DMS 273 treated with DMSO at 0.1 percent for 48 hours (cell line): ENCODE measurements at places on chromosomes 4 and X.
A peak's percentile ranks its signal among the peaks of the same experiment; 100 is the strongest.

DNA sequence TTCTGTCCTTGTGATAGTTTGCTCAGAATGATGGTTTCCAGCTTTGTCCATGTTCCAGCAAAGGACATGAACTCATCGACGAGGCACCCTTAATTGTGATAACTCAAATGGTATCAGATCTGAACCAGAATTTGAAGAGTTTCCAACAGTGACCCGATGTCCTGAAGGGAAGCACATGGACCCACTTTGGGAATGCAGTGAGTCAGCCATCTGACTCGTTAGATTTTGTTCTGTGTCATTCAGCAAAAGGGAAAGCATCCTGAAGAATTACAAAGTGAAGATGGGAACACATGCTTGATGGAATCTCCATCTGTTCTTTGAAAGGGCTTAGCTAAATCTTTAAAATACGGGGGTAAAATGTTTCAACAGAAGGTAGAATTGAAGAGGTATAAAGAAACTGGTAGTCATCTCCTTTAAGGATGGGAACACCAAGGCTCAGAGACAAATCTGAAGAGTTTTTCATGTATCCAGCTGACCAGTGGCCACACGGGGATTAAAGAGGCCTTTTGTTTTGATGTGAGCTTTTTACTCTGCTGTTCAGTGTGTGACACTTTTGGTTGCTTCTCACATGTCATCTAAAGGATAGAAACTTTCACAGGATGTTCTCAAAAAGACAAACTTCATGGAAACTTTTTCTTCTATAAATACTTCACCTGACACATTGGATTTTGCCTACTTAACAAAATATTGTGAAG, 393.8 kb downstream of the INPP4B start:
- no peak for DNase-seq

GRCh38 chr4:183347566-183347965, 25.3 kb upstream of the CLDN24 start:
- DNase-seq: no peak

- no peak for DNase-seq
Measured at GRCh38 chrX:137574784-137575293, 8.9 kb downstream of the ZIC3 start.

- no peak for DNase-seq
Measured at GRCh38 chr4:173763389-173763788, 233.4 kb upstream of the HAND2 start.

- DNase-seq: no peak
Measured at GRCh38 chr4:115720611-115721010, 607.2 kb upstream of the NDST4 start.

DNA sequence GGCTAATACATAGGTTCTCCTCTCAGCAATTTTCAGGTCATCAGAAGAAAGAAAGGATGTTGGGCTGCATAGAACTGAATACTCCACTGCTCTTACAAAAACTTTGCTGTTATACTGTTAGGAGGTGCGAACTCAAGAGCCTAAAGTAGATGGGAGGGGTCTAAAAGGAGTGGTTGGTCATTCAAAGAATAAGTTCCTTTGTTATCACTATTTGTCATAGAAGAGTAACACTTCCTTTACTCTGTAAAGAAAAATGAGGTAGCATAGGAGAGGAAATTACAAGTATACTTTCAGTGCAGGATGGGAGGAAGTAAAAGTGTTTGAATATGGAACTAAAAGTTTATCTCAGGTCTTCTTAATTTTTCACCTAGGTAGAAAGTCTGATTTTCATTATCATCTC, 61.5 kb downstream of the CCNI start:
- no peak for DNase-seq

DNA sequence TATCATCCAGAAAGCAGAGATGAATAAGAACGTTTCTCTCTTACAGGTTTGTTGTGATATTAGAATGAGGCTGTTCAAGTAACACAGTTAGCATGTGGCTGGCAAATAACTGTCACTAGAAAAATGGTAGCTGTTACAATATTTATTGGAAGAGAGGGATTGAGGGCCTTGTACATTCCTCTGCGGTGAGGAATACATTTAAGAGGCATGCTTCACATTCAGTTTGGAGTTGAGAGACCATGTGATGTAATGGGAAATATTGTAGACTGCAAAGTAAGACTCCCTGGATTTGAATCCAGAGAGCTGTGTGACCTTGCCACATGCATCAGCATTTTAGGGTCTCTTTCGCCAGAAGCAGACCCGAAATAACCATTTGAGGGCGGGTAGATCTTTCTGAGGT, 104.8 kb upstream of the KIT start:
- DNase-seq: no peak

DNA sequence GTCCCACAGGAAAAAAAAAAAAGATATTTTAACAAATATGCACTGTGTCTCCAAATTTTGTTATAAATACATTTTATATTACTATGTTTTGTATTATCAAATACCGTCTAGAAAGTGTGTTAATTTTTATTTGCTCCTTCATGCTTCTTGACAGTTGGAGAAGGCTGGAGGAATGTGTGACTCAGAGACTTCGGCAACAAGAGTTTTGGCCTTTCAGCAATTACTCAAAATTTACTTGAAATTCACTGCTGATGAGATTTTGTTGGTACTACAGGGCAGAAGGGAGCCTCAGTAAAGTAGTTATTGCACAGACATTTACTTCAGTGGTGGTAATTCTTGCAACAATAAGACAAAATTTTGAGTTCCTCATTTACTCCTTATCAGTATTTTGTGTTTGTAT, 2164.0 kb downstream of the PCDH7 start:
- no peak for DNase-seq

DNA sequence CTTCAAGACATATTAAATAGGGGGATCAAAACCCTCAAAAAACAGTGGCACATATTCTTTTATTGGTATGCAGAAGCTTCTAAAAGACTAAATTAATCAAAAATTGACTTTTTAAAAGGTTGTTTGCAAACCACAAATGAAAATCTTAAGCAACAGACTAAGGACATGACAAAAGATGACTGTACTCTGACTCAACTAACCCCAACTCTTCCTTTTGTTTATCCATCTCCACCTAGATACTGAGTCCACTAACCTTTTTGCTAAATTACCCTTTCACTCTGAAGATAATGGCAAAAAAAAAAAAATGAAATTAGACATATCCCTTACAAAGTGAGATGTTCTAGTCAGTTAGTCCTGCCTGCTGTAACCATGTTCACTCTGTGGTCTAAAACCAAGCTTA, 91.6 kb upstream of the NLRP2B start:
- no peak for DNase-seq

DNA sequence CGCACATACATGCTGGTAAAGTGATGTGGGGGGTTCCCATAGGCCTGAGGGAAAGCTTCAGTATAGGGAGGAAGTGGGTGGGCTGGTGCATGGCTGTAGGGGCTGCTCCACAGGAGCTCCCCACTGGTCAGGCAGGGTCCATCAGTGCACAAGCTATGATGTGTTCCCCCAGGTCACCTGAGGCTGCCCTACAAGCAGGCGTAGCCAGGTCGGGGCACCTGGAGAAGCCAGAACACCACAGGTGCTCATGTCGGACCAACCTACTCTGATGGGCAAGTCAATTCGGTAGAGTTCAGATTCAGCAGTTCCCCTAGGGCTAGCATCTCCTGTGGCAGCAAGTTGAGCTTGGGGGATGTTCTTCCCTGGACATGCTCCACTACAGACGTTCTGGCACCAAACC, 103.3 kb upstream of the EPHA5 start:
- no peak for DNase-seq

DNA sequence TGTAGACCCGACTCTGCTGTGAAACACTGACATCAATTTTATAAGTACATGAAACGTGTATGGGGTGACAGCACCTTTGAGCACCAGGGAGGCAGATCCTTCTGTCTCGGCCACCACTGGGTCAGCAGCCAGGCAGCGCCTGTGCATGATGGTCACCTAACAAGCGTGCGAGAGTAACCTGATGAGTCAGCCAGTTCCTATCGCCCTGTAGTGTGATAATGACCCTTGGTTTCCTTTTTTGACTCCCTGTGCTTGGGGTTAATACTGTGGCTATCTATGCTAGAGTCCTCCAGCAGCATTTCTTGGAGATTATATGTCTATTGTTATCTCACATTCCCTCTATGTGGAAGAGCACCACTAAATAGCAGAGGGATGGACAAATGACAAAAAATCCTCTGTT, 101.6 kb downstream of the NPNT start:
- no peak for DNase-seq

DNA sequence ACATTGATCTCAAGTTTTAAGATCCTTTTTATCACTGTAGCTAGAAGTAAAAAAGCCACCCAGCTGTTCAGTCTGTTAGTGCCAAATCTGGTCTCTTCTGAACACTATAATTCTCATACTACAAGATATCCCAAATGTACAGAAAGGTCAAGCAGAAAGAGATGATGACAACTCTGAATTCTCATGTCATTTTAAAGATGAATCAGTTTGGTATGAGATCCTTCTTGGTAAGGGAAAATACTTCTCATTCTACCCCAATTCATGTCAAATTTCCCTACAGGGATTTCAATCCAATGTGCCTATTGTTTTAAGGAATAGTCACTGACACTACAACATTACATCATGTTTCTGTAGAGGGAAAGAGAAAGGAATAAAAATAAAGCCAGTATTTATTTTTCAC, 184.5 kb downstream of the CPEB2 start:
- DNase-seq: no peak

GRCh38 chr4:123386609-123387008, 10.0 kb upstream of the SPRY1 start:
- no peak for DNase-seq

GRCh38 chr4:61741327-61742096, 541.4 kb downstream of the ADGRL3 start:
- DNase-seq: peak; percentile 65

- no peak for DNase-seq
Measured at GRCh38 chr4:104719539-104720230, 225.0 kb upstream of the CXXC4 start.

- no peak for DNase-seq
Measured at GRCh38 chr4:97812768-97813167, 330.5 kb downstream of the STPG2 start.

DNA sequence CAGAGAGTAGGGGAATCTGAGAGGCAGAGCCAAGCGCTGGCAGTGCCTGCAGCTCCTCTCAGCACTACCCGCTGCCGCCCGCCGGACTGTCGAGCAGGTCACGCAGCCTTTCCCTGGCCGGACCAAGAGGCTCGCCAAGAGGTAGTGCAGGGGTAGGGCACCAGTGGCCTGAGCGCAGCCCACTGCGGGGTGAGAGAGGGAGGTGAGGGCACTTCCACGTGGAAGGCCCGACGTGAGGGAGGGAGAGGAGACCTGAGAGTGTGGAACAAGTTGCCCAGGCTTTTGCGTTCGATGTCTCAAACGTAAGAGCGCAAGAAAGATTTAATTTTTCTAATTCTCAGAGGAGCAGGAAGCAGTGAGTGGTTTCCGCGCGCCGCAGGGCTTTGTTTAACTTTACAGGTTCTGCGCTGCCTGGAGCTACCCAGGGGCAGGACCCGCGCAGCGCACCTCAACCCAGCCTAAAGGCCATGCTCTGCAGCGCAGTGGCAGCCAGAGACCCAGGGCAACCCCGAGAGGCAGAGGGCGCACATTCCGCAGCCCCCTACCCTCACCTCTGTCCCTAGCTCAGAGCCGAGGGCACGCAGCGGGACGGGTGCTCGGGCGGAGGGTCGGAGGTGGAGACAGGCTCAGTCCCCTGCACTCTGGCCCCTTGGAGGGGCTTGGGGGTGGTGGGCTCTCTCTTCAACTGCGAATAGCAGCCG, 14.9 kb downstream of the ARHGAP36 start:
- DNase-seq: no peak

DNA sequence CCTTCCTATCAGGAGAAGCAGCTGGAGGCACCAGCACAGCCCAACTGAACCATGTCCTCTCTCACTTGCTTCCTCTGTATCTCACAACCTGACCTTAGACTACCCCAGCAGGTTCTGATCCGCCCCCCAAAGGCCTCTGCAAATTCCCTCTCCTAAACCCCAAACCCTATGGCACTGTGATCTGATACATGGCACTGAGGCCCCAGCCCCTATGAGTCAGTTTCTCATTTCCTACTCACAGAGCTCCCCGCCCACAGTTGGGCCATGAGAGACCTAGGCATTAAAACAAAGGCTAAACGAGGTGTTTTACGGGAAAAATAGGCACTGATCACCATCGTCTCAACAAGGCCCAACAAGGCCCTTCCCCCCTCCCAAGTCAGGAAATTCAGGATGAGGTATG, 19.1 kb downstream of the SASH3 start:
- DNase-seq: no peak

DNA sequence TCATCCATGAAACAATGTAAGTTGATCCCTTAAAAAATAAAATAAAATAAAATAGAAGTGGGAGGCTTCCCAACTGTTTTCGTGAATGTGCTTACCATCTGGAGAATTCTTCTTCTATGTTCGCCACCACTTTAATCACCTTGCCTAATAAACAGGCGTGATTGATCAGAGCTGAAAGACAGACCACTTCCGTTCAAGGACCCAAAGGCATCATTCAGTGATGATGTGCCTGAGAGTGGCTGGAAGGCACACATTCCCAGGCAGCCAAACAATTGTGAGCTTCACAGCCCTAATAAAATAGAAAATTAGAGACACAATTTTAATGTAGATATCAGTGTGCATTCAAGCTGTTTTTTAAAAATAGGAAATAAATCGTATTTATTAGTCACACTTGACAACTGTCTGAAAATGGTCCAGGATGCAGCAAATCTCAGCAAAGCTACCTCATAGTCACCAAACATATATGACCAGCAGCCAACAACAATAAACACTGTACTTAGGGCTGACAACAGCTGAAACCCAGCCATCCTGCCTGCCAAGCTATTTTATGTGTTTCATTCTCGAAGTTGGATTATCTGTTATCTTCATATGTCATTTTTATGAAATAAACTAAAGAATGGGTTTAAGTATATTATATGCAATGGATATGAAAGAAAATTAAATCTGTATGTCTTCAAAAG, 163.2 kb upstream of the FAM9B start:
- DNase-seq: no peak

DNA sequence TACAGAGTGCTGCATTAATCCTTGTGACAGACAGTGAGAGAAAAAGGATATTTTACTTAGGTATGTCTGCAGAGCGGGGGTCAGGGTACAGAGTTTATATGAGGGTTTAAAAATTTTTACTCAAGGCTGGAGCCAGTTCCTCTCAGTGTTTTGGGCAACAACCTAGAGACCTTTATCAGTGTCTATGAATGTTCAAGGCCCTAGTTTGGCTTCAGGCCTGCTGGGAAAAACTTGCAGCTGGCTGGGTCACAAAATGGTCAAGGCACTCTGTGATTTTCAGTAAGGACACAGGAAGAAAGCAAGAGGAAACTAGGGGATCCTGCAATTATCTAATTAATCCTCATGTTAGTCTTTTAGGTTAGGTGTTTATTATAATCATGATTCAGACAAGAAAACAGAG, 10.8 kb upstream of the C4orf54 start:
- no peak for DNase-seq

- DNase-seq: no peak
Measured at GRCh38 chrX:76453737-76454406, 26.4 kb downstream of the MAGEE1 start.

DNA sequence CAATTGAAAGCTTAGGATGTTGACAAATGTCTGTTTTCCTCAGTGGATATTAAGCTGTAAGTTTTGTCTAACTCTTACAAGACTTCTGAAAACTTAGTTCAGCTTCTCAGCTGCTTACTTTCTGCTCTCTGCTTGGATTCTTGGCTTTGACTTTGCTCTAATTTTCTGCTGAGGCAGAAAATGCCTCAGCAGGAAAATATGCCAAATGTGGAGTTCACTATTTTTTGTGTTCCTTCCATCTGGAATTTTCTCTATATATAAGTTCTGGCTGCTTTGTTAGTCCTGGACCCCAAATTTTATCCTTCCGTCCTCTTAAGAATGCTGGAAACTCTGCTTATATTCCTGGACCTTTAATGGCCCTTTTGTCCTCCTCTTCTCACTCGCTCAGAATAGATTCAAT, 352.6 kb upstream of the NWD2 start:
- DNase-seq: no peak
